ENCODE measurements at places on chromosomes 2 and 18.

DNA sequence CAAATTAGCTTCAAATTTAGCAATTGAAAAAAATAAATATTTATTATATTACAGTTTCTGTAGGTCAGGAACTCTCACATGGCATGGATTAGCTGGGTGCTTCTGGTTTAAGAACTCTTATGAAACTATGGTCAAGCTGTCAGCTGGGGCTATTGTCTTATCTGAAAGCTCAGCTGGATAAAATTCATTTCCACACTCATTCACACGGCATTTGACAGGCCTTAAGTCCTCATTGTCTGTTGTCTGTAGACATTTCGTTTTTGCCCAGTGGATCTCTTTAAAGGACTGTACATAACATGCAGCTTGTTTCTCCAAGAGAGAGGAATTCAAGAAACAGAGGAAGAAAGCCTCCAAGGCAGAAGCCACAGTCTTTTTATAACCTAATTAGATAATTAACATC is 1556.8 kb upstream of the SLC39A10 start:
- H3K4me3 ChIP-seq: no peak overlapping the region
- no peak overlapping the region for H3K27ac ChIP-seq
- H3K4me1 ChIP-seq: no peaks in the 10 kb centered on the region
- DNase-seq: no peak

GRCh38 chr18:42632801-42633200 is 482.7 kb downstream of the RIT2 start:
- no peaks in the 10 kb centered on the region for H3K36me3 ChIP-seq
- no peak for DNase-seq

DNA sequence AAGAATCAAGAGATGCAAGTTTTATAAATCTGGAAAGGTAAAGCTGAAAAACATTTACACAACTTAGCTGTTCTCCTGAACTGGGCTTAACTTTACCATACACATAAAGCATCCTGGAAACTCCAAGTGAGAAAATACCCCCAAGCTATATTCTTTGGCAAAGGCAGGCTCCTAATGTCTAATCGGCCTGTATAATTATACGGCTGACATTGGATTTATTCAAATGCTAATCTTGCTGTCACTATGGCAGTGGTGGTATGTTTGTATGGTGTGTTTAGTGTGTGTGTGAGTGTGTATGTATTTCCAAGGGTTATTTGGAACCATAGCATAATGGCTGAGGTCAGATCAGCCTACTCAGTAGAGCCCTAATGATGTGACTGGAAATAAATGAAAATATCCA is 1031.8 kb upstream of the ZEB2 start:
- H3K4me3 ChIP-seq: no peak overlapping the region
- H3K27me3 ChIP-seq: no peaks in the 10 kb centered on the region
- H3K36me3 ChIP-seq: no peaks in the 10 kb centered on the region
- no peak for DNase-seq

- no peak overlapping the region for H3K4me3 ChIP-seq
- no peaks in the 10 kb centered on the region for H3K27me3 ChIP-seq
- no peaks in the 10 kb centered on the region for H3K4me1 ChIP-seq
- DNase-seq: no peak
- no peak overlapping the region for H3K27ac ChIP-seq
These were observed 25.4 kb upstream of the PID1 start for GRCh38 chr2:229296536-229296935.

DNA sequence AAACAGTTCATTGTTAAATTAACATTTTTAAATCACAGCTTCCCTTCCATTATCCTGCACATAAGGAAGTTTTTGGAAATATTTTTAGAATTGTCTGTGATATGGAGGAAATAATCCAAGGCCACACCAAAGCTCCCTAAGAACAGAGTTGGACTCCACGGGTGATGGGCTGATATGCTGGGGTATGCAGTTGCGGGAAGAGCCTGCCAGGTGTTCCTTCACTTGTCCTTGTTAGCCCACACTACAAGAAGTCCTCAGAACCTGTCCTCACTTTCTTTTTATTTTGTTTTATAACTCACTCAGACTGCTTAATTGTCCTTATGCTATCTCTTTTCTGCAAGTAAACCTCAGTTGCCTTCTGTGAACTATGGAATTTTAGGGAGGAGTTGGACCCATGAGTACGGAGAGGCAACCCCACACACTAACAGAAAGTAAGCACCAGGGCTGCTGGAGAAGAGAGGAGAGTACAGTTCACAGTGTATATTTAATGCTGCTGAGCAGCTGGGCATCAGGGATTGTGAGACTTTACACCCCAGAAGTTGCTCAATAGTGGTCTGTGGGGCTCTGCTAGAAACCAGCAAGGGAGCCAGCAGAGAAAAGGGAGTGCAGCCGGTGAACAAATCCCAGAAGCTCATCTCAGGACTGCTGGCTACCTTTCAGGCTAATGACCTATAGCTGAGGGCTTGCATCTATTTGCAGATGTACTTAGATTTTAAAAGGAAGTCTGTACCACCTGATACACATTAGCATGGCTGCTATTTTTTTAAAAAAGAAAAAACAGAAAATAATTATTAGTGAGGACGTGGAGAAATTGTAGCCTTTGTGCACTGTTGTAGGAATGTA is 280.1 kb upstream of the STON1 start:
- no peak overlapping the region for H3K27ac ChIP-seq
- H3K36me3 ChIP-seq: no peaks in the 10 kb centered on the region
- peaks cover 5% of the 10 kb centered on the region for H3K4me1 ChIP-seq
- H3K27me3 ChIP-seq: no peaks in the 10 kb centered on the region

DNA sequence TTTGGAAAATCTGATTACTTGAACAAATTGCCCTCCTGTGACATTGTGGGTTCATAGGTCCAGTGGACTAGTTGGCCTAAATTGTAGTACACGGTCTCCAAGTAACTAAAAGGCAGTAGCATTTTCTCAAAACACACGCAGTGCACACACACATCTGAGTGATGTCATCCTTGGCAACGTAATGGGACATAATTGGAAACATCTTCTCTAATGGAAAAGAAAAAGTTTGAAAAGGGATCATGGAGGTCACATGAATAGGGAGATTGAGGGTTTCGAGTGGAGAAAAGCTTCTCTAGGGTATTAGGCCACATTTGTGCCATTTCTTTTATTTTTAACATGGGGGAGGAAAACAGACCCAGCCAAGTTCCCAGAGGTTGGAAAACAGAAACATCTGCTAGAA is 93.3 kb downstream of the MAP4K4 start:
- H3K36me3 ChIP-seq: no peaks in the 10 kb centered on the region
- no peaks in the 10 kb centered on the region for H3K4me1 ChIP-seq
- H3K27me3 ChIP-seq: no peaks in the 10 kb centered on the region
- DNase-seq: no peak
- no peak overlapping the region for H3K27ac ChIP-seq
- no peak overlapping the region for H3K4me3 ChIP-seq

DNA sequence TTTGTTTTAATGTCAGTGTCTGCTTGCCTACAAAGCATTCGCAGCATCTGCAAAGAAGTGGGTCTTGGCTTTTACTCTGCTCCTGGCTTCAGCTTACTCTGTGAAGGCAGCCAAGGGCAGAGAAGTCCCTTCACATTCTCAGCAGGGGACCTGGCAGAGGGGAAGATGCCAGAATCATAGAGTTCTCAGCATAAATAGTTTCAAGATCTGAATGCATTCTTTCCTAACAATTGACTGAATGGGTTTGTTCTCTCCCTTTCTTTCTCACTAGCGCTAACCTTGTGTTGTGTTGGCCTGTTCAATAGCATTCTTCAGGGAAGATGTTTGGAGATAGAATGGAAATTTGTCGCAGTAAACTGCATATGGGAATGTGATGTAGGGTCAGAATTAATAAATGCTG is 106.9 kb downstream of the FARSB start:
- no peak for DNase-seq
- H3K27me3 ChIP-seq: peaks cover 9% of the 10 kb centered on the region
- no peak overlapping the region for H3K4me3 ChIP-seq
- no peaks in the 10 kb centered on the region for H3K4me1 ChIP-seq
- no peak overlapping the region for H3K27ac ChIP-seq

DNA sequence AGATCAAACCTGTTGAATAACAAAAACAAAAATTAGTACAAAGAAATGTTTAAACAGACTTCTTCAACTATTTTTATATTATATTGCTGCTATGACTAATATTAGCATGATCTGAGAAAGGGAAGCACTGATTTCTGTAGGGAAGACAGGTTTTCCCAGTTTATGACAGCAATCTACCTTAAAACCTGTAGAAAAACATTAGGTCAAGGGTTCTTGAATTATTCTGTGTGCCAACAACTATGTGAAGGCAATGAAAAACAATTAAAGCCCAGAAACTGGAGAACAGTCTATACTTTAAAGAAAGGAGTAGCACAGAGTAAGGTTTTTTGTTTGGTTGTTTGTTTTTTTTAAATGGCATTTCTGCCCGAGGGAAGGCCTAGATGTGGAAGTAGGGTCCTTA is 23.3 kb downstream of the PUM2 start:
- H3K4me3 ChIP-seq: no peak overlapping the region
- DNase-seq: no peak
- peaks cover 7% of the 10 kb centered on the region for H3K4me1 ChIP-seq
- H3K27ac ChIP-seq: no peak overlapping the region
- H3K27me3 ChIP-seq: no peaks in the 10 kb centered on the region

GRCh38 chr2:137178951-137179377 is 413.6 kb downstream of the THSD7B start:
- 0 out of 2 replicates have a peak, but pooled peaks cover 2% of the 10 kb centered on the region for H3K4me1 ChIP-seq
- no peak overlapping the region for H3K27ac ChIP-seq
- no peaks in the 10 kb centered on the region for H3K36me3 ChIP-seq

DNA sequence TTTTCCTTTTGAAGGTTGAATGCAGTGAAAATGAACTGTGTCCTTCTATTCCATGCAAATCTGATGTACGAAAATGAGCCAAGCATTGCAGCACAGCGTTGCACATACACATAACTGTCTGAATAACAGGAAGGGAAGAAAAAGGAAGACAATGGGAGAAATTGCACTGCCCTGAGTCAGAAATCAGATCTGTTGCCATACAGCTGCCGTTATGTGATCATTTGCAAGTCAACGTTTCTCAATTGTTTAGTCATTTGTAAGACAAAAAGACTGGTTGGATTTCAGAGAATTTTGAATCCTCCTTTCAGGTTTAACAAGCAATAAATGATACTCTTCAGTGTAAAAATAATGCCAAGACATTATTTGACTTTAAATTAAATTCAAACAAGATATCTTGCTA is 284.1 kb downstream of the DSEL start:
- H3K4me3 ChIP-seq: no peak overlapping the region
- no peaks in the 10 kb centered on the region for H3K4me1 ChIP-seq
- H3K27ac ChIP-seq: no peak overlapping the region

DNA sequence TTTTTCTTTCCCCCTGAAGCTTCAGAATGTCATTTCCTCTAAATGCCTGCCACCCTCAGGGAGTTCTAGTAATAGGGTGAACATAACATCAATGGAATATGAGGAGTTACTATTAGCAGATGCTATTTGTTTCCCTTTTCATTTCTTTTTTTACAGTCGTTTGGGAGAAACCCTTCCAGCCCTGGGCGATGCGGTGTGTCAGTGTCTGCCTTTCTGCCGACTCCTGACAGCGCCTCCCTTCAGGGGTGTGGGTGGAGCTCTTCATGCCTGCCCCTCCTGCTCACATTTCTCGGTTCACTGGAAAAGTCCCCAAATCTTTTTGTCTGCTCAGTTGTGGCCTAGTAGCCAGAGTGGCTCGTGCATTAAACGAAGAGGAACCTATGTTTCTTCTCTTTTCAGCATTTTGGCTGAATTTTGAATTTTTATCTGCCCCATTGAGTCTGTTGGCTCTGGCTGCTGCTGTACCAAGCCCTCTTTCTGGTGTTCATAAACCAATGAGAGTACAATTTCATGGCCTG is 72.3 kb downstream of the FMNL2 start:
- no peak for DNase-seq
- H3K27ac ChIP-seq: peak overlapping the region; percentile 94
- H3K36me3 ChIP-seq: no peaks in the 10 kb centered on the region
- no peaks in the 10 kb centered on the region for H3K27me3 ChIP-seq
- H3K4me3 ChIP-seq: peak overlapping the region; percentile 26
- H3K4me1 ChIP-seq: peaks cover 74% of the 10 kb centered on the region

DNA sequence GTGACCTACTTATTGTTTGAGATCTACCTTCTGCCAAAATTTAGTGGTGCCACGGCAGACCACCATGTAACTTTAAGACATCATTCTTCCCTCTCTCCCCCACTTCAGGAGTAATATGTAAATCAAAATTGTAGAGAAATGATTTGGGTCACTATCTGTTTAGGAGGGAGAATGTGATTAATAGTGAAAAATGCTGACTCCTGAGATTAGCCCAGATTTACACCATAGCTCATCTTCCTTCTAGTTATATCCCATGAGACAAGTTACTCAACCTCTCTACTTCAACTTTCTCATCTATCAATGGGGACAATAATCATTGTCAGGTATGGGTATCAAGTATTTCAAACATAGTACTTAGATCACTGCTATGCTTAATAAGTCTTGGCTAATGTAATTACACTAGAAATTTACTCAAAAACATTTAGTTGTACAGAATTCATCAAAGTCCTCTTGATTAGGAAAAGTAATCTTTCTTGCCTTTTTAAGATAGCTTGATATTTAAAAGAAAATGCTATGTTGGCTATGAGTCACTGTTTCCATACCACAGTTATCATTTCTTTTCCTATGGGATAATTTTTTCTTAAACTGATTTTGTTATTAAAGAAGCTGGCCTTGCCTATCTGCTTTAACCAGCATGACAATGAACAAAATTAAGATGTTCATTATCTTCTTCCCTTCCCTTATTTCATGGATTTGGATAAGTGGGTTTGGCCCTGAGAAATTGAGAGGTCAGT is 1038.9 kb upstream of the ZEB2 start:
- no peak for DNase-seq
- H3K27ac ChIP-seq: no peak overlapping the region

DNA sequence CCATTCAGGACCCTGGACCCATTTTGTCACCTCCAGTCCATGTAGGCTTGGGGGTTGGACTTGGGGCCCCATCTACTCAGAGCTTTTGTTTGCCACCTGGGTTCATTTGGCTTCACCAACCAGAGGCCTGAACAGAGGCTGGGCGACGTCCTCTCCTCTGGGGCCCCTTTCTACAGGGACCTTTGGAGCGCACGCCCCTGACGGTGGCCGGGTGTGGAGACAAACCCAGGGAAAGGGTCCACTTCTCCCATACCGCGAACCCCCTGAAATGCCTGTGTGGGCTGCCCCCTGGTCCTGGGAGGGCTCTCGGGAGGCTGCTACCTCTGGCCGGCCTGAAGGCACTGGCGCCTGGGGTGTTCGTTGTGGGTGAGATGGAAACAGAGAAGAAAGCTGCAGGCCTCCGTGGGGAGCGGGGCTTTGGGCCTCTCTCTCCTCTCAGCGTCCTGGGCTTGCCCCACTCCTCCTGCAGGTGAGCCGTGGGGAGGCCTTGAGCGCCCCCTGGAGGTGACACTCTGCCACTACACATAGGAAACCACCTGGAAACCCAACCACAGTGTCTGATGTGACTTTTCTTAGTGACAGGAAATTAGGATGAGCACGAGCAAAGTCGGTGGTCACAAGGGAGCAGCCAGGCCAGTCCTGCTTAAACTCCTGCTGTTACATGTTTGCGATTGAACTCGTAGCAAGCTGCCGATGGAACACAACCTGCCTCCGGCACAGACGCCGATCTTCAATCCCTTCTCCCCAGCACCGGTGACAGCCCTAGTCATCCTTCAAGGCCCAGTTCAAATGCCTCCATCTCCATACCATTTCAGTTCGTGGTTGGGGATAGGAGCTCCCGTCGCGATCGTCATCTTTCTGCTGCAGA is 12.0 kb upstream of the NTSR2 start:
- no peak overlapping the region for H3K27ac ChIP-seq
- no peaks in the 10 kb centered on the region for H3K36me3 ChIP-seq
- no peaks in the 10 kb centered on the region for H3K27me3 ChIP-seq
- no peaks in the 10 kb centered on the region for H3K4me1 ChIP-seq
